ENCODE measurements at places on chromosomes 7 and 10.
A peak's percentile ranks its signal among the peaks of the same experiment; 100 is the strongest.

DNA sequence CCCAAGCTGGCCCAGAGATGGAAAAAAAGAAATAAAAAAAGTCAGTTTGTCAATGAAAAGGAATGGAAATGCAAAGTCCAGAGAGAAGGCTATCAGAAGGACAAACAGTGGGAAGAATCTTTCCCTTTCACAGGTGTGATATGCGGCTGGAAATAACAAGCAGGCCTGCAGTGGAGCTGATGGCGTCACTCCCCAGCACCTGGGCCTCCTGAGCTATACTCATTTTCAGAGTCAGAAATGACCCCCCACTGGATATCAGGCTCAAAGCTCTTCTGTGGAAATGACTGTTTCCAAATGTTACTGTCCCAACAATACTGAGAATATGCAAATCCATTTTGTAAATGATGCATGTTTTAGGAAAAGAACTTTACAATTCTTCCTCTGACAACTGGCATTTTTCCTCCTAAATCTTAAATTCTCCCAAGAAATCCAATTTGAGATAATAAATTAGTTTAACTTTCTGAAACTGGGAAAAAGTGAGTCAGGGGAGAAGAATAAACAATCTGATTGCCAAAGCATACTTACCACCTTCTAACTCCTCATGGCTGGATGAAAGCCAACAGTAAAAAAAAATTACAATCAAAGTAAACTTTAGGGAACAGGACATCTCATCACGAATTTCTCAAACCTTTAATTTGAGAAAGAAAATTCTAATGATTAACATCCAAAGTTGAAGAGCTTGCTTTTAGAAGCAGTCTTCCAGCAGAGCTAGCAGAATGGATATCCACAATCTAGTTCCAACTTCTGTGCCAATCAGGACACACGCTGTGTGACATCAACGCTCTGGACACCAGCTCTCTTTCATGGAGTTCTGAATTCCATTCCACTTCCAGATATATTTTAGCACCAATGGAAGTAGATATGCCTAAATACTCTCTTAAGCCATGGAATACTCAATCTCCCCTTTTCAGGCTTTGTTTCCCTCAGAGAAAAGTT is 5.3 kb upstream of the CUZD1 start:
- no peaks in the 10 kb centered on the region for H3K27me3 ChIP-seq
- no peak for DNase-seq
- H3K4me3 ChIP-seq, result no peak overlapping the region
- H3K27ac ChIP-seq, result no peak overlapping the region
- peaks cover 47% of the 10 kb centered on the region for H3K36me3 ChIP-seq

- H3K27ac ChIP-seq, result no peak overlapping the region
- DNase-seq, result no peak
- no peaks in the 10 kb centered on the region for H3K27me3 ChIP-seq
- peaks cover 2% of the 10 kb centered on the region for H3K4me1 ChIP-seq
- H3K4me3 ChIP-seq, result no peak overlapping the region
Observed at GRCh38 chr7:38374507-38374906, 101.1 kb upstream of the TARP start.

DNA sequence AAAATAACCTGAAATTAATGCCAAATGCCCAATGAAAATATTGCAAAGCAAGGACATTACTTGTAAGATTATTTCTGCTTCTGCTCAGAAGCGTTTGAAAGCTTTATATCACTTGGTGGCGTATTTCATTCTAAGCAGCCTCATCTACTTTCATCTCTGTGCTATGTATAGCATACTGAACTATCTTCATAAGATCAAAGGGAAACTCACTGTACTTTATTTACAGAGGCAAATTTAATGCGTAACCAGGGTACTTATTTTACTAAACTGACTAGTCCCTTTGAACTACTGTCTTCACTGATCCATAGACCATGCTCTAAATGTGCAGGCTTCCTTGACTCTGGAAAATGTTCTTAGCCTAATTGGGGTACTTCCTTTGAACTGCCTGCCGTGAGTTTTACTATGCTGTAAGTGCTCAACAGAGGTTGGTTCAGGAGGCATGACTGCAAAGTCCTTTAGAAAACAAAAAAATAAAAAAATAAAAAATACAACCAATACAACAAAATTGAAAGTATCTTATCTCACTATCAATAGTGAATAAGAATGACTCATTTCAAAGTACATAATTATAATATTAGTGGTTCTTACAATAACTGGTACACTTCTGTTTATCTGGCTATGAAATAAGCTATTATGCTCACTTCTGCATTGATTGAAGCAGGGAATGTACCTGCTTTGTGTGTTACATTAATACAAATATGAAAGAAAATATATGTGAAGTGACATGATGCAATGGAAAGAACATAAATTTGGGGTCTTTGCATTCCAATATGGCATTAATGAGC is 41.0 kb upstream of the TSPAN12 start:
- no peak overlapping the region for H3K4me3 ChIP-seq
- no peak for DNase-seq
- no peaks in the 10 kb centered on the region for H3K36me3 ChIP-seq
- no peak overlapping the region for H3K27ac ChIP-seq
- H3K4me1 ChIP-seq, result no peaks in the 10 kb centered on the region

DNA sequence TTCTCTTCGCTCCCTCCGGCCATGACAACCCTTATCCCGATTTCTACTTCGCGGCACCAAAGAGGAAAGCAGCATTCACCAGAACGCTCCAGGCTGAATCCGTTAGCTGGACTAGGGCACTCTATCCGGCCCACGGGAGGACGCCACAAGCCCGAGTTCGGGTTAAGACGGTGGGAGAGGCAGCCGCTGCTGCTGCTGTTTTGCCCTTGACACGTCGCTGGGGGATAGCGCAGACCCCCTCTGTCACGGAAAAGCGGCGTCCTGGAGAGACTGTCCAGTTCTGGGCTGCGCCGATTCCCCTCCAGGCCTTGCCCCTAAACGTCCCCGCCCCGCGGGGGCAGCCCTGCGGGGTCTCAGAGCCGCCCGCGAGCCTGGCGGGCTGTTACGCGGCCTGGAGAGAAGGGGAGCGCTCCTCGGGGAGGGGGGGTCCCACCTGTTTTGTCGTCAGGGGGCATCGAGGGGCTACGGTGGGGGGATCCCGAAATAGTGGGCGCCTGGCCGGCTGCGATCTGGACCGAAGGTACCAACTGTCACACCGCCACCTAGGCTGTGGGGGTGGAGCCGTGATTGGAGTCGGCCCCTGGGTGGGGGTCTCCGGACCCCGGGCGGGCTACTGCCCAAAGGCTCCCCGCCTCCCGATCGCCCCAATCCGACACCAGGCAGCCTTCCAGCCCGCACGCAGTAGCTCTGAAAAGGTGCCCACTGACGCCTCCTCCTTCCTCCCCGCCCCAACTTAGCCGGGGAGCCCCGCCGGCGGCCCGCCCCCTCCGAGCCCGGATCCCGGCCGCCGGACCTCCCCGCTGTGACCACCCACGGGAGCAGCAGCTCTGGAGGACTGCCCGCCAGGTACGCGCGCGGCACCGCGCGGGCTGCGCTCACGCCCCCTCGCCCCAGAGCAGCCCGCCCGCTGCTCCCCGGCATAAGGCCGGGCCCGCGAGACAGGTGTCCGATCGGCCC is 772 bp downstream of the SGMS1 start:
- peaks cover 45% of the 10 kb centered on the region for H3K4me1 ChIP-seq
- H3K27me3 ChIP-seq, result no peaks in the 10 kb centered on the region
- no peaks in the 10 kb centered on the region for H3K36me3 ChIP-seq
- no peak for DNase-seq

DNA sequence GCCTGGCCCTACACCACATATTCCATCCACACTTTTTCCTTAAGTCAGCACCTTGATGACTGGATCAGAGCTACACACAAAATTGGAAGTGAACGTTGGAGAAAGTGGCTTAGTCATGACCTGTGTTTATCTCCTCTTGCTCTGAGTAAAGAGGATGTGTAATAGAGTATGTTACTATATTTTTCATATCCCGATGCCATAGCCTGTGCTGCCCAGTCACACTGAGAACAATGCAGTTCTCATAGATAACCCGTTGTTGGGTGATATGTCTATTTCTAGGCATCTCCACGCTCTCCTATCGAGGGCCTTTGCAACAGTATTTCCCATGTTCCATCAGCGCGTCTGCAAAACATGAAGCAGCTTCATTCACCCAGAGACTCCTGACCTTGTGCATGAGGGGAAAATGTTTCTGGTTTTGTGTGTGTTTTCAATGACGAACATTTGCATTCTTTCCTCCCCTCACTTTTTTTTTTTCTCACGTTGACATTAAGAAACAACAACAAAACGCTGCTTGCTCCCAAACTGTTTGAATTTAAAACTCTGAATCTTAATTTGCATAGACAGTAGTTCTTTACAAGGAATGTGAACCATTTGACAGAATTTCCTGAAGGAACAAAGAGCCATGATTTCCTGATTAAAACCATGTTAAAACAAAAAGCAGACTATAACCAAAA is 43.4 kb downstream of the GRK5 start:
- no peaks in the 10 kb centered on the region for H3K36me3 ChIP-seq
- DNase-seq, result no peak
- H3K27me3 ChIP-seq, result no peaks in the 10 kb centered on the region

DNA sequence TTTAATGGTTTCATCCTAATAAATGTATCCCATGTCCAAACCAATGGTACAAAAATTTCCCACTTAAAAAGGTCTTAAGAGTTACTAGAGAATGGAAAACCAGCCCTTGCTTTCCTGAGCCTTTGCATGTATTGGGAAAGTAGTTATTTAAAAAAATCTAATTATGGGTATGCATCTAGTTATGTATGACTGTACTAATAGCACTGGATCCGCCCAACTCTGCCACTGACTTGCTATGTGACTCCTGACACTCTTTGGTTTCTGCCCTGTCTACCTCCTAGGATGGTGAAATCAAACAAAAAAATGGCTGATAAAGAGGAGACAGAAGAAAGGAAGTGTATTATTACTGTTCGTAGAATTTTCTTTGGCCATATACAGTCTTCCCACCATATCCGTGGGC is 110.4 kb upstream of the CCDC6 start:
- no peak overlapping the region for H3K4me3 ChIP-seq
- no peaks in the 10 kb centered on the region for H3K36me3 ChIP-seq
- no peak for DNase-seq
- no peak overlapping the region for H3K27ac ChIP-seq
- H3K27me3 ChIP-seq, result no peaks in the 10 kb centered on the region
- H3K4me1 ChIP-seq, result no peaks in the 10 kb centered on the region

- H3K4me3 ChIP-seq, result no peak overlapping the region
- peak; percentile 88 for DNase-seq
- H3K4me1 ChIP-seq, result peaks cover 62% of the 10 kb centered on the region
- H3K27me3 ChIP-seq, result no peaks in the 10 kb centered on the region
Observed at GRCh38 chr10:4279655-4280054, 494.6 kb upstream of the KLF6 start.

DNA sequence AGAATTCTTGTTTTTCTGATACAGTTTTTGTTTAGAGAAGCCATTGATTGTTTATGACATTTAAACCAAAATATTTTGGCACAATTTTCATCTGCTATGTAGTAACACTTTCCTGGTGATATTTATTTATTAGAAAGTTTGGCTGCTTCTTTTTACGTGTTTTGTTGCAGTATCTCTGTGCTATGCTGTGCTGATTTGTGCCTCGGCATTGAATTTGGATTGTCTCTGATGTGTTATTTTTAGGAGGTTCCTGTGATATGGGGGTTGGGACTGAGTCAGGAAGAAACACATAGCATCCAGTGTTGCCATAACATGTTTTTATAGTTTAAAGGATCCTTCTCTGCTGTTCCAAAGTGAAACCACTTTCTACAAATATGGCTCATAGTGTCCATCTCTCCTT is 1197.7 kb upstream of the LRRN3 start:
- no peak for DNase-seq
- no peaks in the 10 kb centered on the region for H3K27me3 ChIP-seq
- no peaks in the 10 kb centered on the region for H3K36me3 ChIP-seq
- no peak overlapping the region for H3K27ac ChIP-seq

- H3K27me3 ChIP-seq, result peaks cover 100% of the 10 kb centered on the region
- peaks cover 12% of the 10 kb centered on the region for H3K4me1 ChIP-seq
- H3K4me3 ChIP-seq, result peak overlapping the region; percentile 57
- no peak for DNase-seq
- H3K36me3 ChIP-seq, result no peaks in the 10 kb centered on the region
- H3K27ac ChIP-seq, result peak overlapping the region; percentile 81
Observed at GRCh38 chr7:25857376-25858067, 294.5 kb upstream of the NFE2L3 start.

DNA sequence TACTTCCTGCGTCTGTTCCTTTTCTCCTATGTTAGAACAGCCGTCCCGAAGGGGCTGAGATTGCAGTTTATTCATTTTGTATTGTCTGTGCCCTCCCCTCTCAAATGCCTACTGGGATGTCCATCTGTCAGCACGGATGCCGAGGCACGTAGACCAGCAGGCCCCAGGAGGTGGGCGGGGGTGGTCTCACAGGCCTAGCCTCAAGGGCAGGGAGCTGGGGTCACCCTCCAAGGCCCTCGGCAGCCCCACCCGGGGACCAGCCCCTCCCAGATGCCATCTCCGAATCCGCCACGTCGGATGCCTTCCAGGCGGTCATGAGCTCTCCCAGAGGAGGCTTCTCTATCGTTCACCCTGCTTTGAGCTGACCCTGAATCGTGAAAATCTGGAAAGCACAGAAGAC is 59.7 kb downstream of the ELFN1 start:
- DNase-seq, result no peak
- peaks cover 15% of the 10 kb centered on the region for H3K4me1 ChIP-seq
- no peaks in the 10 kb centered on the region for H3K36me3 ChIP-seq
- peaks cover 53% of the 10 kb centered on the region for H3K27me3 ChIP-seq

Data from esophagus muscularis mucosa (tissue), 4 donors.